Astrocyte of the hippocampus (primary cell): ENCODE measurements at places on chromosomes 2 and 18.

DNA sequence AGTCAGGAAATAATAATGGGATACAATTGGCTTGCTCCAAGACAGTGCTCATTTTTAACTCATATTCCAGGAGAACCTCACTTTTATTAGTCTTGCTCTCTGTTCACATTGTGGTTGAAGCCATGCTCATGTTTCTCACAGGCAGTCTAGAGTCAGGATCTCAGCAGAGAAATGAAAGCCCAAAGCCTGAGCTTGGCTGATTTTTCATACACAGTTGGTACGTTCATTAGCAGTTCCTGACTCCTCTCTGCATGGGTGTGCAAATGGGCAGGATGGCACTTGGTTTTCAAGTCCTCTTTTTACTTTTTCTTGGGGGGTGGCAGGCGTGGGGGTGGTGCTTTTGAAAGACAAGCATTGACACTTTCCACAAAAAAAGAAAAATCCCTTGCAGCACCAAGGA lies 56.0 kb upstream of the KLF7 start:
- DNase-seq, result no peak

DNA sequence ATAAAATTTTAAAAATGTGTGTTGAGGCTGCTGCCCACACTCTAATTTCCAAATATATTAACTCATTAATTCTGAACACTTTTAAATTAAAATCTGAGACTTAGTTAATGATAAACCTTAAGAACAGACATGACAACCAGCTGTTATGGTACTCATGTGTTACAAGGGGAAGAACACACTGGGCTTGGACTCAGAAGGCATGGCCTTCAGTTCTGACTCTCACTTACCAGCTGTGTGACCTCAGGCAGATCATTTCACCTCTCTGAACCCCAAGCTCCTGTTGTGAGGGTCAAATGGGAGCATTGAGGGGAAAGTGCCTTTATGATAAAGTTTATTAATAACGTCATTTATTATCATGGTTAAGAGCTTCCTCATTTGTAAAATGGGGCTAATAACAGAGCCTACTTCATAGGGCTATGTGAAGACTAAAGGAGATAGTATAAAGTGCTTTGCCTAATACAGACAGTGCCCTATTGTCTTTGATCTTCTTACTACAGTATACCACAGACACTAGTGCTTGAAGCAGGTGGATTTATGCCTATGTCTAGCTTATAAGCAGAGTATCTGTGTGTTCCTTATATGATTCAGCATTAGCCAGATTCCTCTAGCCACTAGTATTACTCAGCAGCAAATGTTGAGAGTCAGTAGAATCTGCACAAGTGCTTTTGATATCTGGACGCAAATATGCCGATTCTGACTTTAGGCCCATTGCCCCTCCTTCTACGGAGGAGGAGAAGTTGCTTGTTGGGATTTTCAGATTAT lies 99.6 kb downstream of the SGPP2 start:
- DNase-seq, result no peak

DNA sequence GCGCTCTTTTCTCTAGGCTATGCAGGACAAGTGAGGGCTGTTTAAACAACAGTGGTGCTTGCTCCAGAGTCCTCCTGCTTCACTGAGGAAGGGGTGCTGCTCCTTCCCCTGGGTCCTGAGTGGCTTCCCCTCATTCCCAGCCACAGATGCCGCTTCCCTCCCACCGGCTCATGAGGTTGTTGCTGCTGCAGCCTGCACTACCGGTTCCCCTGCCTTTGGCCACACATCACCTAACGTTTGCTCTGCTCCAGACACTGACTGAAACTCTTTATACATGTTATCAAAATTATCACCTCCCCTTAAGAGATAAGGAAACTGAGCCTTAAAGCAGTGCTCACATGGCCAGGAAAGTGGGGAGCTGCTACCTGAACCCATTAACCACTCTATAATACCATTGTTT lies 130.8 kb upstream of the LGALSL start:
- no peak for DNase-seq

- no peak for DNase-seq
Measured at GRCh38 chr2:238161291-238162051, 2.7 kb downstream of the ERFE start.

DNA sequence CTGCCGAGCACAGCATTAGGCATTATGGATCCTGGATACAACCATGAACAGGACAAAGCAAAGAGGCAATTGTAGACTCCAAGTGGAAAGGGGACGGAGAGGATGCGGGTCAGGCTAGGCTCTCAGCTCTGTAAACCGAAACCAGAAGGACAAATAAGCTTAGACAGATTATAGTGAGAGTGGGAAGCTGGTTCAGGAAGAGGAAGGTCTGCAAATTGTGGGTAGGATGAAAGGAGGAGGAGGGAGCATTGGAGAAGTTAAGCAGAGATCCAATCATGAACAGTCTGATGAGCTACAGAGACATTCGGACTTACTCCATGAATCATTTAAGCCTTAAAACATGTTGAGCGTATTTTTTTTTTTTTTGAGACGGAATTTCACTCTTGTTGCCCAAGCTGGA lies 3.0 kb downstream of the MSH6 start:
- DNase-seq, result no peak

DNA sequence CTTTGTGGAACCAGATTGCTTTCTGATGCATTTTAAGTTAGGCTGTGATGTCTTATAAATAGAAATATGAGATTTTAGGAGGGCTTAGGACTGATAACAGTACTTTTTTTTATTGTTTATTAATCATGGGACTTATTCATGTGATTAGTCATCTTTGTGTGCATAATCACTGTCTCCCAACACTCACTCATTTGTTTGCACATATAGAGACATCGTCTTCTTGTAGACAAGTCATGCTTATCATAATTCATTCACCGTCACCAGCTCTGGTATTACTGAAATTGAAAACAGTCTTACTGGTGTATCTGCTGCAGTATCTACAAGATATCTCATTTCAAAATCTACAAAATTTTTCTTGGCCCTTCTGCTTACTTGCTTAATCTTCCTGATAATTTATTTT lies 45.8 kb downstream of the WDR7 start:
- DNase-seq, result no peak

DNA sequence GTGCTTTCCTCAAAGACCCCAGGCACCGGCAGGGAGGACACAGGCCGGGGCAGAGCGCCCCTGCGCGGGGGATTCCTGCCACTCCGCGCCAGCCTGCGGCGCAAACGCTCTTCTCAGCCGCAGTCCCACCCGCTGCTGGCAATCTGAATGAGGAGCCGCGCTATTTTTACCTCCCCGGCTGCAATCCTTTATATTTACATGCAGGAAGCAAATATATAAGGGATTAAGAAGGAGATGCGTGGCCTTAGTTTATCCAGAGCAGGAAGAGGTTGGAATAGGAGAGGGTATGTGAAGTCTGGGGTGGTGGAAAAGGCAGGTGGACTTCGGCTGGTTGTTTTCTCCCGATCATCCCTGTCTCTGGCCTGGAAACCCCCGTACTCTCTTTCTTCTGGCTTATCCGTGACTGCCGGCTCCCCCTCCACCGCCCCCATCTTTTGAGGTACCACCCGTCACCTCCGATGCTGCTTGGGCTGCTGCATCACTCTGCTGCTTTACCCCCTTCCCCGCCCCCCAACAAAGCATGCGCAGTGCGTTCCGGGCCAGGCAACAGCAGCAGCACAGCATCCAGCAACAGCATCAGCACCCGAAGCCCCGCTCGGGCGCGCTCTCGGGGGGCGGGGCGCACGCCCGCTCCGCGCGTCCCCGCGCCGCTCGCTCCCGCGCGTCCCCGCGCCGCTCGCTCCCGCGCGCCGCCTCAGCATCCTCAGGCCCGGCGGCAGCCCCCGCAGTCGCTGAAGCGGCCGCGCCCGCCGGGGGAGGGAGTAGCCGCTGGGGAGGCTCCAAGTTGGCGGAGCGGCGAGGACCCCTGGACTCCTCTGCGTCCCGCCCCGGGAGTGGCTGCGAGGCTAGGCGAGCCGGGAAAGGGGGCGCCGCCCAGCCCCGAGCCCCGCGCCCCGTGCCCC lies at the start of gene ADAM23:
Gene ADAM23 (plus strand): TSS at position 700 of the 902 bp plus-strand sequence. CDS start 335 bp downstream, outside the sequence.
- DNase-seq, result peak; percentile 90

DNA sequence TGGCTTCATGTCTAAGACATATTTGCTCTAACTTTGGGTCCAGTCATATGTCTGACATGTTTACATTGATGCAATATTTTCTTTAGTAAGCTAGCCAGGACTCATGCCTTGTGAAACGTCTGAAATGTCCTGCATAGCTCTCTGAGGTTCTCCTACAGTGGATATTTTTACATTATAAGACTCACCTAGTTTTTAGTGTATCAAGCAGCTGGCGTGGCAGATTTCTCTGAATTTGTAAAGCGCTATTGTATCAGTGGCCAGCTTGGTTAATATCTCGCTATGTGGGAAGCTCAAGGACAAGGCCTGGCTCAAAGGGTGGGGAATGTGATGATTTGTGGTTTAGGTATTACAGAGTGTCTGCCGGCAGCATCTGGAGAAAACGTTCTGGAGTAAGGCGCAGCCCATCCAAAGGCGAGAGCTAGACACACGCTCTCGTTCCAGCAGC lies 164.3 kb downstream of the LTBP1 start:
- no peak for DNase-seq
